ENCODE measurements at places on chromosomes 11 and 22.
A peak's percentile ranks its signal among the peaks of the same experiment; 100 is the strongest.

DNA sequence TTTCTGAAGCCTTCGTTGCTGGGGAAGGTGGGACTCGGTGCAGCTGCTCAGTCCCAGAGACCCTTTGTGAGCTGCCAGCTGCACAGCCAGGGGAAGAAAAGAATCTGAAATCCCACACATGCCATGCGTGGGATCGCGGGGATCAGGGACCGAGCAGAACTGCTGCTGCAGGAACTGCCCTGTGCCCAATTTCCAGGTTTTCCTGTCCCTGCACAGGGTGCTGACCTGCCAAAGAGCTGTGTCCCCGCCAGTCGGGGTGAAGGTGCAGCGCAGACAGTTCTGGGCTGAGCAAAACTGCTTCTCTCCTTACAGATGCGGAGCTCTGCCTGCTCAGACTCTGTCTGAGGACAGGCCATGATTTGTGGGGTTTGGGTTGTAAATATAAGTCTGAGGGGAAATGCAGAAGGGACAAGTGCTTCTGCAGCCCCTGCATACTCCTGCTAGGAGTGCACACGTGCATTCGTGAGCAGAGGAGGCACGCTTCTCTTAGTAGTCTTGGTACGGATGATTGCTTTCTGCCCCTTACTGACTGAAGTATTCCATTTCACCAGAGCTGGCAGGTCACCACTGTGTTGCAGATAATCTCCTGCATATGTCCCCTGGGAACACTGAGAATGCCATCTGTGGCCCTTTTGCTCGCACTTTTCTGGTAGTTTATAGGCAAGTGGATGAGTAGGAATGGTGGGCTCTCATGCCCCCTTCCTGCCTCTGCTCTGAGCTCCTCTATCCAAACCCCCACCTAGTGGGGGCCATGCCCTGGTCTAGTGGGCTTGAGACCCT lies 141.4 kb downstream of the PARVA start:
- DNase-seq = no peak

GRCh38 chr22:39925273-39925672 lies 24.4 kb downstream of the GRAP2 start:
- no peak for DNase-seq

DNA sequence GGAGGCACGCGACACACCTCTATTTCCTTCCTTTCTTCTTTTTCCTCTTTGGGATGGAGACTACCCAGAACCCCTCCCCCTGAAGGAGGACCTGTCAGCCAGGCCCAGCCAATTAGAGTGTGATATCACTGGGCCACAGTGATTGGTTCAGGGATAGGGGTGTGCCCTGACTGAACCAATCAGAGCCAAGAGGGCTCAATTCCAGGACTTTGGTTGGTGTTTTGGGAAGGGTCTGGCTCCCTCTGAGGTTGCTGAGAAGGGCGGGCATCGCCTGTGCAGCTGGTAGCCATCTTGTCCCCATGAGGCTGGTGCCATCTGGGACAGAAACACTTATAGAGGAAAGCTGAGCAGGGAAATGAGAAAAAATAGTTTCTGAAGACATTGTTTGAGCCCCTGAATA lies 71.4 kb downstream of the CHST1 start:
- DNase-seq = no peak

DNA sequence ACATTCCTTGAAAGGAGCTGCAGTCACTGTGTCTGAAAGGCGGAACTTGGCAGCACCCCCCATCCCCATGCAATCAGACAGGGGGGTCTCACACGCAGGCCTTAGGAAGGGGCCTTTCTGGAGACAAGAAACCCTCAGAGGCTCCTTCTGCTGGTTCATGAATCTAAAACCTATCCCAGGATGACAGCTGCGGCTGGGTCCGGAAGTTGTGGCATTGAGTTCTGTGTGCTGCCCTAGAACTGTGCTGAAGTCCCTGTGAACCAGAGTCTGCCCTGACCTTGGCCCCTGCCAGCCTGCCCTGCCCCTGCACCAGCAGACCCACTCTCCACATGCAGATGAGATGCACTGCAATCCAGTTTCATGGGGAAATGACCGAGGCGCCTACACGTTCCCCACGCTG lies 268.0 kb downstream of the CTTN start:
- DNase-seq = peak; percentile 18

- no peak for DNase-seq
Observed at GRCh38 chr22:21014726-21015465, at the start of gene P2RX6. Gene P2RX6 (plus strand): TSS chr22:21015165. CDS start chr22:21015175, 10 bp downstream.

DNA sequence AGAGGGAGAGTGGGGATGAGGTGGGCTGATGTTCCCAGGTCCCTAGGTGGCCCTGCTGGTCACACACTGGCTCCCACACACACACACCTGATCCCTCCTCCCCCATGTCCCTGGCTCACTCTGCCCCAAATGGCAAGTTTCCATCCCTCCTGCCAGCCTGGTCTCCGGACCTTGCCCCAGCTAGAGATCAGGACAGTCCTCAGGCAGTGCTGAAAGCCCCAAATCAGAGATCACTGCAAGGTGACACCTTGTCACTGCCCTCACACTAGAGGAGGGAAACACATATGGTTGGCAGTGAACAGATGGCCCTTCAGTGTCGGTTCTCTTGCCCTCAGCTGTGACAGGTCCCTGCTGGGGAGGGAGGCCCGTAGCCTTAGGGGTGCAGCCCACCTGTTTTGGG lies 7.6 kb downstream of the TMPRSS5 start:
- DNase-seq = no peak

DNA sequence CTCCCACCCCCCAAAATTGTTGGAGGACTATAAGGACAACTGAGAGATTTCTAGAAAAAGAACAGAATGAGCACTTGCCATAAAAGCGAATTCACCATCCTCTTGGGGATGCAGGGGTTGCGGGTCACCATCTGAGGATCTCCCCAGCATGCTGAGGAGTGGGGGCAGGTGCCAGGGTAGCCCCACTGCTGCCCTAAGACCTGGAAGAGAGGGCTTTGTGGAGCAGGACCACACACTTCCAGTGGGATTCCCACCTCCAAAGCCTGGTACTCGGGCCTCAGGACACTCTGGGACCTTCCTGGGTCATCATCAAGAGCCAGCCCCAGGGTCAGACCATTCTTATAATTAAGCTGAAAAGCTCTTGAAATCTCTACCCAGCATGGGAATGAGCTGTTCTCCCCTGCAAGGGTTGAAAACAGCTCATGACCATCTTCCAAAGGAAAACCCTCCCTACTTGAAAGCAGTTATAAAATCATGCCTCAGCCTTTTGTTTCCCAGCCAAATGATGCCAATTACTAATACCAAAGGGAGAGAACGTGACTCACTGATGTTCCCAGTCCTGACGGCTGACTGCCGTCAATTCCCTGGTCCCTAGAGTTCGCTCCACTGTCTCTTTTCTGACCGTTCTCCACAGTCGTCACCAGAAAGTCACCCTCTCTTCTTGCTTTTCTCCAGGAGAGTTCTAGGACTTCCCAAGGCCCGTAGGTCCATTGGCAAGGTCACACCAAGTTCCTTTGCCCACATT lies 76.8 kb upstream of the CREB3L1 start:
- DNase-seq = no peak

DNA sequence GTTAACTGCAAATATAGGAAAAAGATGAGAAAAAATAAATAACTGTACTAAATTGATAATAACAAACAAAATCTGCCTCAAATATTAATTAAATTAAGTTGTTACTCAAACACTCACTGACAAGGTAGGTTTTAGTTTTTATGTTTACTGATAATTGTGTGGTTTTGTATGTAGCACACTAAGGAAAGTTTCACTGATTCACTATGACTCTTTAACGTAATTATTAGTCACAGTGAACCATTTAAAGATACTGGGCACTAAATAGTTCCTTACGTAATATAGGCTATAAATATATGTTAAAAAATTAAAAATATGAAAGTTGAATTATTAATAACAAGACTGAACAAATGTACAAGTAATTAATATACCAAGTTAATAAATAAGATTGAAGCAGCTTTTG lies 2330.0 kb upstream of the RAG2 start:
- no peak for DNase-seq

- DNase-seq = no peak
Observed at GRCh38 chr11:132913295-132913694, 619.0 kb downstream of the OPCML start.

DNA sequence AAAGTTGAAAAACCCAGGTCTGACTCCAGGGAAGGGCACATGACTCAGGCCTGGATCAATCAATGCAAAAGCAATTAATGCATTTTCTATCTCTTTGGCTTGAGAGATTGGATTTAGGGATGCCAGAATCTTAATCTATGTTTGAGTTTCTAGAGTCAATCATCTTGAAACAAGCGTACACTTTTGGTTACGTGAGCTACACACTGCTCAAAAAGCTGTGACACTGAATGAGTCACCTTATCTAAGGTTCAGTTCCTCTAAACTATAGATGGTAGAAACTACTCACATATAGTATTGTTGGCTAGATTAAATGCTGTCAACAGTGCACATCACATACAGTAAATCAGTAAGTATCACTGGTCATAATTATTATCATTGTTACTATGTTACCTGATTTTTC lies 24.2 kb downstream of the MRE11 start:
- no peak for DNase-seq

- no peak for DNase-seq
Observed at GRCh38 chr11:4448995-4449394, at the start of gene OR52K2. Gene OR52K2 (plus strand): TSS chr11:4449295. CDS start chr11:4449340, 45 bp downstream.

DNA sequence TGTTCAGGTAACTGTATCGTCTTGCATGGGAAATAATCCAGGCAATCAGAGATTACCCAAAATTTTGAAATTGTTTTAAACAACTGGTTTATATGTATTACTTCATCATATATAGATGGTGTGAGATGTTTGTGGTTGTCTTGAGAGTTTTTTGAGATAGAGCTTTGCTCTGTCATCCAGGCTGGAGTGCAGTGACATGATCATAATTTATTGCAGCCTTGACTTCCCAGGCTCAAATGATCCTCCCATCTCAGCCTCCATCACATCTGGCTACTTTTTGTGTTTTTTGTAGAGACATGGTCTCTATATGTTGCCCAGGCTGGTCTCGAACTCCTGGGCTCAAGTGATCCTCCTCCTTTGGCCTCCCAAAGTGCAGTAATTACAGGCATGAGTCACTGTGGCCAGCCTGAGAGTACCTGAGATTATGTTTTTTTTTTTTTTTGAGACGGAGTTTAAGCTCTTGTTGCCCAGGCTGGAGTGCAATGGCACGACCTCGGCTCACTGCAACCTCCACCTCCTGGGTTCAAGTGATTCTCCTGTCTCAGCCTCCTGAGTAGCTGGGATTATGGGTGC lies 11.5 kb downstream of the CTNND1 start:
- DNase-seq = no peak

GRCh38 chr11:77637345-77638165 lies at the start of gene CLNS1A:
Gene CLNS1A (minus strand): TSS chr11:77637794. CDS start chr11:77637714, 80 bp downstream.
- peak; percentile 88 for DNase-seq

GRCh38 chr11:69986440-69986787 lies 91.7 kb upstream of the ANO1 start:
- no peak for DNase-seq

GRCh38 chr11:122832721-122833470 lies 5.4 kb upstream of the CRTAM start:
- peak; percentile 61 for DNase-seq

DNA sequence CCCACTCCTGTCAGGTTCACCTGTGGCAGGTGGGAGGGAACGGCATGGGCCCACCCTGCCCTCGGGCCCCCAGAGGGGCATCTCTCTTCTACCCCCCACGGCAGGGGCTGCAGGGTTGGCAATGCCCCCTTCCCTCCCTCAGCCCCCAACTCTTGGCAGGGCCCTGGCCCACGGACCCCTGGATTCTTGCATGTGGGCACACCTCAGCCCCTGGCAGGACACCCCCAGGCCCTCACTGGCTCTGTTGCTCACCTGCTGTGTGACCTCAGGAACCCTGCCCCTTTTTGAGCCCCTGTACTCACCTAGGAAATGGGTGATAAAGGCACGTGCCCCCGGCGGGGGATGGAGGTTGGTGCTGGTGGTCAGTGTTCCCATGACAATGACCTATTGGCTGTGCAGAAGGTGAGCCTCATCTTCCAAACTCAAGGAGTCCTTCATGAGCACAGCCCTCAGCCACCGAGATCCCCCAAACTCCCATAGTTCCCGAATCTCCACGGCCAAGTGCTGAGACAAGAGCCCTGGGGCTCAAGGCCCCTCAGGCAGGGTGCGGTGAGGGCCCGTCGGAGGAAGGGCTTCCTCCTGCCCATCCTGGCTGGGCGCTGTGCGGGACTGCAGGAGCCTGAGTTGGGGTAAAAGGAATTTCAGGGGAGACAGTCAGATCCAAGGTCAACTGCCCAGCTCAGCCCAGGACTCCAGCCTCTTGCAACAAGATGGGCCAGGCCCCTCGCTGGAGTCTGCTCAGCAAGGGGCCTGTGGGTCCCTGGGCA lies 198.2 kb downstream of the IGLL1 start:
- no peak for DNase-seq

DNA sequence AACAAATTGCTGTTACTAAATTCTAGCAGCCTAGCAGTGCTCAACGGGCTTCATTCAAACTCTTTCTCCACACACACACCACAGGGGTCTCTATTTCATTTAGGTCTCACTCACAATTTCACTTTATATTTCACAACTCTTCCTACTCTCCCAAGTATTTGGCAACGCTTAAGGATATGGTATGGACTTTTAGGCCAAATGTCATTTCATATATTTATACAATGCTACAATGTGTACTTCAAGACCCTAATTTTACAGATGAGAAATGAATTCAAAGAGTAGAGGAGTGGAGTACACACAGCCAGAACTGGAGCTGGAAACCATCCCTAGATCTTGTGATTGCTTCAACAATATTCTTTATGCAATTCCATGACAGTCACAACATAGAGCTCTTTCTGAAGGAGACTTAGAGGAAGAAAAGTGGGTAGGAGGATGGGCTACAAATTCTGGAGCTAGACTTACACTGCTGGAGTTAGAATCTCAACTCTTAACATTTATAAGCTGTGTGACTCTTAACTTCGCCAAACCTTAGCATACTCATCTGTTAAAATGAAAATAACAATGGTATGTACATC lies 2.5 kb upstream of the MS4A13 start:
- DNase-seq = no peak
